ENCODE measurements at places on chromosomes 4 and X.

DNA sequence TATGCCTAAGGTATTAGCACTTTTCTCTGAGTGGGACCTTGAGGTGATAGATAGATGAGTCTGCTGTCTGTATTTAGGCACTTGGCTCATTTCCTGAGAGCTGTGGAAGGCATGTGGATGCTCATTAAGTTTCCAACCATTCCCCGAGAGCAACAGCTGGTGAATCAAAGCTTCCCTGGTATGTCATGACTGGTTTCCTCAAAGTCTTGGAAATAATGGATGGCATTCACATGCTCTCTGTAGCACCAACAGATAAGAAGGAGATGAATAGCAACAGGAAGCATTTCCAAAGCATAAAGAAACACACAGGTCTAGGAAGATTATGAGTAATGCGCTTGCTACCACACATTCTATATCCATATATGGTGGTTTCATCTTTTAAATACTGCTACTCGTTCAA lies 118.3 kb upstream of the ETNPPL start:
- peak; percentile 84 for DNase-seq

- no peak for DNase-seq
Measured at GRCh38 chrX:50432829-50433289, 37.8 kb downstream of the DGKK start.

DNA sequence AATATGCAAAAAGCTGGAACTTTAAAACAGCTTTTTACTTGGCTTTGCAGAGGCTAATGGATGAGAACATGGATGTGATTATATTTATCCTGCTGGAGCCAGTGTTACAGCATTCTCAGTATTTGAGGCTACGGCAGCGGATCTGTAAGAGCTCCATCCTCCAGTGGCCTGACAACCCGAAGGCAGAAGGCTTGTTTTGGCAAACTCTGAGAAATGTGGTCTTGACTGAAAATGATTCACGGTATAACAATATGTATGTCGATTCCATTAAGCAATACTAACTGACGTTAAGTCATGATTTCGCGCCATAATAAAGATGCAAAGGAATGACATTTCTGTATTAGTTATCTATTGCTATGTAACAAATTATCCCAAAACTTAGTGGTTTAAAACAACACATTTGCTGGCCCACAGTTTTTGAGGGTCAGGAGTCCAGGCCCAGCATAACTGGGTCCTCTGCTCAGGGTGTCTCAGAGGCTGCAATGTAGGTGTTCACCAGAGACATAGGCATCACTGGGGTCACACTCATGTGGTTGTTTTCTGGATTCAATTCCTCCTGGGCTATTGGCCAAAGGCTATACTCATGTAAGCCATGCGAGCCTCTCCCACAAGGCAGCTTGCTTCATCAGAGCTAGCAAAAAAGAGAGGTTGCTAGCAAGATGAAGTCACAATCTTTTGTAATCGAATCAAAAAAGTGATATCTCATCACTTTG lies 15.6 kb downstream of the TLR8 start:
- DNase-seq = no peak

- no peak for DNase-seq
Measured at GRCh38 chrX:38000706-38001105, 5.6 kb upstream of the SYTL5 start.

GRCh38 chr4:156547439-156547838 lies 424.2 kb downstream of the PDGFC start:
- DNase-seq = peak; percentile 86

DNA sequence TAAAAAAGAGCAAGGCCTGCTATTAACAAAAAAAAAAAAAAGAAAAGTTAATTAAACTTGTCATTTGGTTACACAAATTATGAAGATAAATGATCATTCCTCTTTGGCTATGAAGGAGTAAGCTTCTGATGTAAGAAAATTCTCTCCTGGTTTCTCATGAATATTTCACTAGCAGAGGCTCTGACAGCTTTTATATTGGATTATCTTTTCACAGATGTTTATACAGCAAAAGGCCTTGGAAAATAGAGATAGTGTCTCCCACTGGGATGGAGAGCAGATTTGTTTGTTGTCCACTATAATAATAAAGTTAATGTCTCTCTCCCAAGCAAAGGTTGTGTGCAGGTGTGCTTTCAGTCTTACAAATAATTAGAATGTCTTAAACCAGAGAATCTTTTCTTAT lies 40.7 kb upstream of the PDGFC start:
- no peak for DNase-seq

DNA sequence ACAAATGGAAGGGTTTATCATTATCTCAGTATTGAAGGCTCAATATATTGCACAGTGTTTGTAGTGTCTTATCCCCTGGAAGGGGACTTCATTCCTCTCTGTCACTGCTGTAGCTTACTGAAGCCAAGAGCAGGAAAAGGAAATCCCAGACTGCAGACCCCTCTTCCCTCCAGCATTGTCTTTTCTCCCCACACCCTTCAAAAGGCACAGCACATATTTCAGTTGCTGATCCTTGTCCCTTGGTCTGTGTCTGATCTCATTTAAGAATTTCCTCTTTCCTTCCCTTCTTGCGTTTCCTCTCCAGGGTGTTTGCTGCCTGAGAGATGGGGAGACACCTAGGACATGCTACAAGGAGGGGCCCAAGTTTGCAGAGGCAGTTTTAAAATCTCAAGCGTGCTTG lies 40.1 kb downstream of the STIM2 start:
- DNase-seq = no peak

DNA sequence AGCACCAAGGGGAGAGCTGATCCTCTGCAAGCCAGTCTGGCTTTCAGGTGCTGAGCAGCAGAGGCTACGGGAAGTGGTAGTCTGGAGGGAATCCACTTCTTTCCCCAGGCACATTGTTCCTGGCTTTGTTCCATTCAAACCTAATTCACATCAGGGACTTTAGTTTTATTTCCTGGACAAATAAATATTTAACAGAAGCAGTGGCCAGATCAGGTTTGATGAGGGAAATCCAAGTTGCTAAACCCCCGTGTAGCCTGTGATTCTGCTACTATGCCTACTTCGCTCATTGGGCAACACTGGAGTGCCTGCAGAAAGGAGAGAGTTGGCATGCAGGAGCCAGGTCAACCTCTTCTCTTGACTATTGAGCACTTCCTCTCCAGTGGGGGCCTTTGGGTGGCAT lies 13.8 kb upstream of the STBD1 start:
- DNase-seq = no peak

DNA sequence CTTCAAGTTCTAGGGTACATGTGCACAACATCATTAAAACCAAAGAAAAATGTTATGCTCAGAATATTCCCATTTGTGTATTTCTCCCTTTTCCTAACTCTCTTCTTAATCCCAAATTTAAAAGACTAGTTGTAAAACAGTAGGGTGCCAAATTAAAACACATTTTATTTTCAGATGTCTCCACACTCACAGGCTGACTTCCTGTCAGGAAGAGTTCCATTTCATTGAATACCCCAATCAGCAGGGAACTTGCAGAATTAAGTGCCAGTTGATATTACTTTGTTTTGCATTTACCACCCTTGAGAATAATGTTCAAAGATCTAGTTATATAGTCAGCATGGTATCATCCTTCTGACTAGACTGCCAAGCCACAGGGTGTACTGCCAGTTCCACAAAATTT lies 207.9 kb downstream of the MAB21L2 start:
- DNase-seq = no peak

DNA sequence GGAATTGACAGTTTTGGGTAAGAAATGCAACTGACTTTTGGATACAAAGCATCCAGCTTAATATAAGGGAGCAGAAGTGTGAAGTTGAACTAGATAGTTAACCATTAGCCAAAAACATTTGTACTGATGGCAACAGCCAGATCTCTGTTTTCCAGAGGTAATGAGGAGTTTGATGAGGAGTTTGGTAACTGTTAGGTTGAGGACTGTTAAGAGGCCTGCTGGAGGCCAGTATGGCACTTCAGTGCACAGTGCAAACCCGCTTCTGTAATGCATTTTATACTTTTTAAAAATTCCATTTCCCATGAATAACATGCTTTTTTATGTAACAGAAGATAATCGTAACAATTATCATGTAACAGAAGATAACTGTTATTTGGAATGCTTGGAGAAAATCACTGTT lies 30.0 kb downstream of the CDKL5 start:
- DNase-seq = peak; percentile 17

GRCh38 chr4:107432451-107432850 lies 287.6 kb downstream of the PAPSS1 start:
- DNase-seq = no peak

DNA sequence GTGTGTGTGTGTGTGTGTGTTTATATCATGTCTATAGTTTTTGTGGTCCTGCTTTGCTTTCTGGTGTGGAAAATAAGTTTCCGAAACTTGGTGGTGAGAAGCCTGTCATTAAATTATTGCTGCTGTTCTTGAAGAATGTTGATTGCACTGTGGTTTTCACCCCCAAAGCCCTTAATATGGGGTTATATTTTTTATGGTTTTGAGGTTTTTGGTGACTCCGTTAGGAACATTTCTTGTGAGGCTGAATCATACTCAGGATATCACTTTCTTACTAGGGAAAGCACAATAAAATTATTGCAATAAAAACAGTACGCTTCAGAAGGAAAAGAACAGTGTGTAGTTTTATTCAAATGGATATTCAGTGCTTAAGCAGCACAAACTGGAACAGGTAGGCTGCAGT lies 539.1 kb upstream of the MAGEB18 start:
- DNase-seq = no peak

DNA sequence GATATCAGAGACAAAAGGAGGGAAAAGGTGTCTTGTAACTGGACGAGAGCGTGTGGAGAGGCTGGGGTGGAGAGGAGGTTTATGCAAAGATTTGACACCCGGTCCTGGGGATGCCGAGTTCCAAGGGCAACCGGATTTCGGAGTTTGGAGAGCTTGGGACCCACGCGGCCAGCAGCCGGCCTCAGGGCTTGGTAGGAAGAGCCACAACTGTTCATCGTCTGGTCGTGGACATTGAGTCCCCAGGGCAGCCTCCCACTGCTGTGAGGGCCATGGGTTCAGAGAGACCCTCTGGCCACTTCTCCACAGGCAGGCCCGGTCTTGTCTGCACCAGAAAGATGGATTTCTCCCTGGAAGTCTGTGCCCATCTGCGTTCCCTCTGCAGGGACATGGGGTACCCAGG lies 46.8 kb downstream of the SHOX start:
- no peak for DNase-seq

DNA sequence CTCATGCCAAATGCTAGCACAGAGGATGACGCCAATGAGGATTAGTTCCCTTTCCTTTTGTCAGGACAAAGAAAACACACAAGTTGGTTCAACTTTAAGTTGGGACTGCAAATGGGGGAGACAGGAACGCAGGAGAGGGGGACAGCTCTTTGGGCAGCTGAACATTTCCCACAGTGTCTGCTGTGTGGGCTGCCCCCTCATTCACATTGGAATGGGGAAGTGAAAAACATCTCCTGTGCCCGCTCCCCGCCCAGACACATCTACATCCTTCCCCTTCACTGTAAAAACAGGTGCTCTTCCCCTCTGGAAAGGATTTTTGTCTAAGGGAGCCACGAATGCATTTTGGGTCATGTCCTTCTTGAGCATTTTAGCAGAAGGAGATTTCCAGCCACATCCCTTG lies 44.5 kb upstream of the TBC1D9 start:
- DNase-seq = no peak

GRCh38 chr4:164700471-164700870 lies 53.5 kb upstream of the SMIM31 start:
- DNase-seq = no peak

DNA sequence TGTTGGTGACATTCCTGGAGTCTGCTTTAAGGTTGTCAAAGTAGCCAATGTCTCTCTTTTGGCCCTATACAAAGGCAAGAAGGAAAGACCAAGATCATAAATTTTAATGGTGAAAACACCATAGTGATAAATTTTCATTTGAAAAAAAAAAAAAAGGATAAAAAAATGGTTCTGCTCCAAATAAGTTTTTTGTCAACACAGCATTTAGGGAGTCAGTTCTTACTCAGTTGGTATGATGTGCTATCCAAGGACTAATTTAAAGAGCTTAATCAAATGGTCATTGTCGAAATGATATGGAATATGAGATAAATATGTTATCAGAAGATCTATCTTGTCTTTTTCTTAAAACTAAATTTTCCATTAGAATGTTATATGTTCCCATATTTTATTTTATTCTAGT lies 83.9 kb downstream of the PCDH18 start:
- DNase-seq = no peak

DNA sequence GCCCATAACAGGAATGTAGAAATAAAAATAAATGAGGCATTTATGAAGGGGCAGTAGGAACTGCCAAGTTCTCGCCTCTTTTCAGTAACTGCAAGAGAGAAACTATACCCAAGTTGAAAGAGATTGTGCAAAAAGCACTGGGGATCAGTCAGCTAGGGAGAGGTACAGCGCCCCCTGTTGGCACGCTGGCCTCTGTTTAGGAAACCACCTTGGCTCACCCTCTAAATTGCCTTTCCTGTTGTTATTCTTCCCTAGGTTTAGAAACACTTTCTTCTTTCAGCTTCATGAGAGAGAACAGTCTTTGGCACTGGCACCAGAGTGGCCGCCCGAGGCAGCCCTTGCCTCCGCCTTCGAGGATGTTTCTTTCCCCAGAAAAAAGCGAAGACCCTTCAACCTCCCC lies 348.5 kb downstream of the MID1IP1 start:
- DNase-seq = peak; percentile 35

DNA sequence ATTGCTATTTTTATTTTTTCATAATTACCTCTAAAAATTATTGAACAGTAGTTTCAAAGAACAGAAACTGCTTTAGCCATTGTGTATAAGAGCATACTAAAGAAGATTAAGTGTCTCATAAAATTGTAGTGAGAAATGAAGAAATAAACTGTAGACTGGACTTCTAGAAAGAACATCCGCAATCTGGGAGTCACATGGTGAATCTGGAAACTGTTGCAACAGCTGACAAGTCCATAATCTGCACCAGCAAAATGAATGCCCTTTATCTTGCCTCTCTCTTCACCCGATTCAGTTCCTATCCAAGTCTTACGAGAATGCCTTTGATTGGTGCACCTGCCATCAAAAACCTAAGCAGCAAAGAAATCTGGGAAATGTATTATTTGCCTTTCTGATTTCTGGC lies 312.9 kb downstream of the NAF1 start:
- no peak for DNase-seq

GRCh38 chr4:115190529-115190928 lies 77.1 kb upstream of the NDST4 start:
- DNase-seq = no peak

- no peak for DNase-seq
Measured at GRCh38 chrX:111309083-111309482, 38.8 kb upstream of the CAPN6 start.

- DNase-seq = peak; percentile 47
Measured at GRCh38 chr4:71294301-71294700, 44.5 kb upstream of the SLC4A4 start.

Measured in kidney tubule cell (primary cell).